ENCODE measurements at places on chromosomes 4 and X.

DNA sequence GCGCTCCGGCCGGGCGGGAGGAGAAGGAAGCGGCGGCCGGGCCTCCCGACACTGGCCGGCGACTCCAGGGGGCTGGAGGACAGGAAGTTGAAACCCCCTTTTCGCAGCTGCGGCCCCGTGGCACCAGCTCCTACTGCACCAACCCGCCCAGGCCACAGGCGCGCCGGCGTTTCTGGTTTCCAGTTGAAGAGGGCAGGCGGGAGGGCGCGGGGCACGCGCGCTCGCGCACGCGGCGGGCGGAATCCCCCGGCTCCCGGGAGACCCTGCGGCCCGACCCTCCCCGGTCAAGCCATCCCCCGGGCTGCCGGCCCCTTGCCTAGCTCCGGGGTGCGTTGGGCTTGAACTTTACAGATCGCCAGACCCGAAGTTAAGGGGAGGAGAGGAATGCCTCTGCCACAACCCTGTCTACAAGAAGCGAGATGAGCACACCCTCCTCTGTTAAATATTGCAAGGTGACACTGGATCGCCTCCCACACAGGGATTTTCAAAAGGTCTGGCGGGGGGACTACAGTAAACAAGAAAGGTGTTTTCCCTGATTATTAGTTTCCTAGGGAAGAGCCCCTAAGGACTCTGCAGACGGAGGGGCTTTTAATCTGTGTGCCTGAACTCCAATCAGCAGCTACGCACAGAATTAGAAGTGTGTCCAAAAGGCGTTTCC is 1.4 kb downstream of the ELOVL6 start:
- no peak for DNase-seq

DNA sequence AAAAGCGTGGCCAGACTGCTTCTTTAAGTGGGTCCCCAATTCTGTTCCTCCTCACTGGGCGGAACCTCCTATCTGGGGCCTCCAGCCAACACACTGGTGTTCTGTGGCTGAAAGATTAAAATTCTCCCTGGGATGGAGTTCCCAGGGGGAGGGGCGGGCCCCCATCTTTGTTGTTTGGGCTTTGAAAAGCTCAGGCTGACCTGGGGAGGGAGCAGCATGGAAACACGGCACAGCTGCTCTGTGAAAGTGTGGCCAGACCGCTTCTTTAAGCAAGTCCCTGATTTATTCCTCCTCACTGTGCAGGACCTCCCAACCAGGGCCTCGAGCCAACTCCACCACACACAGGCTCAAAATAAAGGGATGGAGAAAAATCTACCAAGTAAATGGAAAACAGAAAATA is 219.5 kb downstream of the TMEM47 start:
- DNase-seq, result no peak

GRCh38 chr4:55791666-55792065 is 27.9 kb upstream of the EXOC1L start:
- no peak for DNase-seq

DNA sequence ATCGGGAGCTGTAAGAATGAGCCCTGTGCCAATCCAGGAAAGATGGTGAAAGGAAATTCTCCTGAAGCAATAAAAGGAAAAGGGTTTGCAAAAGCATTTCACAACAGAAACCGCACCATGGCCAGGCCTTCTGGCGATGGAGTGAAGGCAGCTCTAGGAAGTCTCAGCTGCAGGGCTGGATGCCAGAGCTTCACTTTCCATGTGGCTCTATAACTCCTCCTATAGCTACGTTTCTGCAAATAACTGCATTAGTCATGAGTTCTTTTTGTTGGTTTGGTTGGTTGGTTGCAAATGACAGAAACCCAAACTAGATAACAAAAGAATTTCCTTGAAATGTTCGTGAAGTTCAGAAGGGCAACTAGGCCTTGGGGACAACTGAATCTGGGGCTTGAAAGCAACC is 84.6 kb downstream of the RELL1 start:
- no peak for DNase-seq

- no peak for DNase-seq
Measured at GRCh38 chr4:56874166-56874565, 33.5 kb upstream of the REST start.

DNA sequence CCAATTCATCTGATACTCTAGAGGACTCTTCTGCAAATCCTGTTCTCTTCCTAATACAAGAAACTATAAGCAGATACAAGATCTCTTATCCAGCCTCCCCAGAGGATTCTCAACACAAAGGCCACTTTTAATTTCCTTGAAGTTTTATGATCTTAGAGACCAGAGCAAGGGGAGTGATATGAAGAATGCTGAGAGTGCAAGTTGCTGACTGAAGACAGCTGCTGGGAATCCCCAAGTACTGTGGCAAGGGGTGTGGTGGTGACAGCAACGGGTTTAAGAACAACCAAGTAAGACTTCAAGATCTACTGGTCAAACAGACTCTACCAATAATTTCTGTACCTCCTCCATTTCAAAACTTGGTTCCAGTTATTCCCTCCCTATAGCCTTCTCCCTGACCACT is 7.0 kb downstream of the AMMECR1 start:
- no peak for DNase-seq

DNA sequence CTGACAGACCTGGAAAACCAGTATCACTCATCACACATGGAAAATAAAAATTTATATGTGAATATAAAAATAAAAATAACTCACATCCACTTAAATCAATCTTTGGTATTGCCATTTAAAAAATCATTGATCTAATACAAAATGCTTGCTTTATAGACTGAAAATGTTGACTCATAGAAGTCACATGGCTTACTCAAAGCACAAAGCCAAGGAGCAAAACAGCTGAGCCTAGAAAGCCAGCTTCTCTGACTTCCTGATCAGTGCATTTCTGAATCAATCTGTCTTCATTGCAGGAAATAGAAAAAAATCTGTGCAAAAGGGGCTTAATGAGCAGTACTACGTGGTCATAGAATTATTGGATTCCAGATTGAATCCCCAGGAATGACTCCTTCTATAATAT is 176.9 kb upstream of the HS3ST1 start:
- no peak for DNase-seq

DNA sequence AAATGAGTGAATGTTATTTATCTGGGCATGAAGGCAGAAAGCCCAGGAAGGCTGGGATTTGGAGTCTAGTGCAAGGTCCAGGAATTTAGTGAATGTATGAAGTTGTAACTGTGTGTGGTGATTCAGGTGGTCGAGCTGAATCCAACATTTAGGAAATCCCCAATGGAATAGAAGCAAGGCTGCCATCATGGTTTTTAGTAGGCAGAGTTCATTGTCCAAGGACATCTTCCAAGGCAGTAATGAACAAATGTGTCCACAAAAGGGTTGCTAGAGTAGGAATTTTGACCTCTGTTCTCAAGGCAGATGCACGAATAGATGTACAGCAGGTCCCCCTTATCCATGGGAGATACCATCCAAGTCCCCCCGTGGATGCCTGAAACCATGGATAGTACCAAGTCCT is 42.9 kb upstream of the ACSL1 start:
- no peak for DNase-seq

- DNase-seq, result no peak
Measured at GRCh38 chr4:36427696-36428095, 146.3 kb downstream of the DTHD1 start.
